ENCODE measurements at places on chromosomes 5 and 9.

GRCh38 chr9:69857828-69858227 is 37.2 kb downstream of the CFAP95 start:
- no peak for DNase-seq

DNA sequence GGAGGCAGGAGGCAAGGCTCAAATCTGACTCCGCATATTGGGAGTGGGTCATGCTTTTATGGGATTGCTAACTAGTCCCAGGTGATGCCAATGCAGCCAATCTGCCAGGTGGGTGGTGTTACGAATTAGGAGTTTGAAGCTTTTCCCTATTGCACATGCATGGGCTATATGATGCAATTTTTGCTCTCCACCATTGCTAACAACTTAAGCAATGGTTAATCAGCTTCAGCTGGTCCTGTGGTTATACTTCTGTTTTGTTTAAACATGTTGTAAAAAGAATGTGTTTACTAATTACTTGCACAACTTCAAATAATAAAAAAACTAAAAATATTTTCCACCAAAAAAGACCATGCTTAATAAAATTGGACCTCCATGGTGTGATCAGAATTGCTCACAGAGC is 55.7 kb downstream of the SHC3 start:
- no peak for DNase-seq

DNA sequence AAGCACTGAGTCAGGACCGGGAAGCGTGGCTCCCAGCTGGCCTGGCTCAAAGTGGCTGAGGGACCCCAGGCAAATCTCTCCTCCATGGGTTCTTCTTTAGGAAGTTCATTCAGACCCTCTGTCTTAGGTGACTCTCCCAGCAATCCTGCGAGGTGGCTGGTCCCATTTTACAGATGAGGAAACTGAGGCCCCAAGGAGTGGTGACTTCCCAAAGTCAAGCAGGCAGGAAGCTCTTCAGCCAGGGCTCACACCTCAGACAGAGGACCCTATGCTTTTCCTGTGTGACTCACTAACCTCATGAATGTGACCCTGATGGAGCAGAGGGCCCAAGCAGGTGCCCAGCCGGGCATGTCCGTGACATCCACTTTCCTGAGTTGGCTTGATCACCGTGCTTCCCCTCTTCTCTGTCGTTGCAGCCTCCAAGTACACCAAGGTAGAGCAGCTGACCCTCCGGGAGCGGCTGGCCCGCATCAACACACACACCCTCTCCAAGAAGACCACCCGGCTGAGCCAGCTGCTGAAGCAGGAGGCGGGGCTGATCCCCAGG is 36.5 kb downstream of the ARHGEF37 start:
- DNase-seq = peak; percentile 36

DNA sequence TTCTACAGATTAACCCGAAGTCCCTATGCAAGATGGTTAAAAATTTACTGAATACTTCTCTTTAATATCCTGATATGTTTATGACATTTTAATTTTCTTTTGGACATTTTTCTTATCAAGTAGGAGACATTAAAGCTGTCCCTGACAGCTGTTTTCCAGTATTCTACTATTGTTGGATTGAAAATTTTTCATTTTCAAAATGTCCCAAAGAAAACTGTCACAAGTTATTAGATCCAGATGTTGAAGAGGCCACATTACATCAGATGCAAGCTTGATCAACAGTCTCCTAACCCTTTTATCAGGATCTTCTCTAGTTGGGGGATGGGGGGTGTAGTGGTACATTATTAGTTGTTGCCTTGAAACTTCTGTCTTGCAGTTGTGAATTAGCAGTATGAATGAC is 1402.7 kb upstream of the DMAC1 start:
- DNase-seq = no peak

DNA sequence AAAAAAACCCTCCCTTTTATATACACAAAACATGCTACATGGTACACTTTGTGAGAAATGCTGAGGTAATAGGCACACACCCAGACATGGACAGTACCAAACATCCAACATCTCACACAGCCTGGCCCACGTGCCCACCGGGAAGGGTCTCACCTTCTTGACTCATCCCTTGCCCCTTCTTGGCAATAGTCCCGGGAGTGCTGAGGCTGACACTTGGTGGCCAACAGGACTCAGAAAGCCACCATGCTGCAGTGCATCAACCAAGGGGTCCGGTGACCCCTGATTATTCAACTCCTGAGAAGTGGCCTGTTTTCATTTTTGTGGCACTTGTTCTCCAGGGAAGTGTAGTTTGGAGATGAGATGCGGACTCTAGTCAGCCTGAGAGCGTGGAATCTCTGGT is 35.0 kb downstream of the ANGPTL2 start:
- DNase-seq = no peak

- DNase-seq = no peak
Observed at GRCh38 chr9:70079417-70080037, 35.9 kb downstream of the MAMDC2 start.

- no peak for DNase-seq
Observed at GRCh38 chr9:33133186-33133585, 34.0 kb downstream of the B4GALT1 start.

- DNase-seq = no peak
Observed at GRCh38 chr5:607541-608428, 4.4 kb upstream of the CEP72 start.

DNA sequence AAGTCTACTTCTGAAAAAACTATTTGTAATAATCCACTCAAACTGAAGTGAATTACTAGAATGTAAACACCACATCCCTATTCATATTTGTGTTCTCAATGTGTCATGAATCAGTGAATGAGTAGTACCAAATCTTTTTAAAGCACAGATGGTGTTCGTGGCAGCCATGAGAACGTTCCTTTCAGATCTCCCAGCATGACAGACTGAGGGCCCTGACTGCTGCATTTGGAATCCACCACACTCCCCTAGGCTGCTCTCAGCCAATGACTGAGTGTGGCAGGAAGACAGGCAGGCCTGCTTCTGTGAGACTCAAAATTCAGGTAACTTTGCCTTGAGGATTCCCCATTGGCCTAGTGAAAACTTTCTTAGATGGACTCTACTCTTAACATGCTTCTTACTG is 10.9 kb upstream of the JMY start:
- DNase-seq = no peak

DNA sequence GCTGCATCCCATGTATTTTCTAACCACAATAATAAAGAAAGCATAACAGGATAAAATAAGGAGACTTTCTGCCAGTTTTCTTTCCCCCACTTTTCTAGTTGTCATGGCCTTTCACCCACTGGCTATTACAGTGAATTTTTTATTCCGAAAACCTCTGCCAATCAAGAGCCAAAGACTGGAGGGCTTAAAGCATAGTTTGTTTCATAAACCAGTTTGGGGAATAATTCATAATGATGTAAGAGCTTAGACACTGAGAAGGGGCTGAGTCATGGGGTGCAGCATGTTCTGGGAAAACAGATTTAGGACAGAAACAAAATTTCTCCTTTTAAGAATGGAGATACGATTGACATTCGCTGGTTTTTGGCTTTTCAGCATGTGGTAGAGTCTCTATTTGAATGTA is 4.4 kb upstream of the GLIPR2 start:
- no peak for DNase-seq

GRCh38 chr5:124124711-124125229 is 612.8 kb downstream of the CSNK1G3 start:
- DNase-seq = no peak

- DNase-seq = no peak
Observed at GRCh38 chr5:28077291-28078240, 1039.2 kb upstream of the CDH9 start.

GRCh38 chr5:54135042-54135441 is 175.3 kb downstream of the ARL15 start:
- DNase-seq = peak; percentile 2

DNA sequence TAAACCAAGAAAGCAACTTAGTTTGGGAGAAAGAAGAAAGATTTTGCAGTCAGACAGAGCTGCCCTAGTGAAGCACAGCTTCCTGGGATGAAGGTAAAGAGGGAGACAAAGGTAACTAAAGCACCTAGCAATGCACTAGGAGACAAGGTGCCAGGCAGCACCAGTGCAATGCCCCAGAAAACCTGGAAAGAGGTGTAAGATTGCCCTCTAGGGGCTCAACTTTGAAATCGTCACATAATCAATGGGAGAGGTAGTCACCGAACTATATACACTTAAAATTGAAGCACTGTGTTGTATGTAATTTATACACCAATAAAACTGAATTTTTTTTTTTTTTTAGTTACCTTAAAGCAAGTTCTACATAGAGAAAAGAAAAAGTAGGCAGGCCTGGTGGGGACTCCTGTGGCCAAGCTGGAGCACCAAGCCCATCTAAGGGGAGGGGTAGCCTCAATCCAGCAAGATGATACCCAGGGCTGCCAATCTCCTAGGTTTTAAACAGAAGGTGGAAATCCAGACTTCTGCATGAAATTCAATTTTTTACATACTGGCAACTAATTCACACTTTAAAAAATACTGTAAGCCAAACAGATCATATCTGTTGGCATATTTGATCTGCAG is 48.2 kb downstream of the CDK5RAP2 start:
- peak; percentile 17 for DNase-seq

GRCh38 chr9:91937056-91937455 is 13.0 kb downstream of the ROR2 start:
- DNase-seq = no peak

- DNase-seq = no peak
Observed at GRCh38 chr5:15785531-15785981, 285.6 kb downstream of the FBXL7 start.

- no peak for DNase-seq
Observed at GRCh38 chr5:156396830-156397081, 69.8 kb downstream of the SGCD start.

DNA sequence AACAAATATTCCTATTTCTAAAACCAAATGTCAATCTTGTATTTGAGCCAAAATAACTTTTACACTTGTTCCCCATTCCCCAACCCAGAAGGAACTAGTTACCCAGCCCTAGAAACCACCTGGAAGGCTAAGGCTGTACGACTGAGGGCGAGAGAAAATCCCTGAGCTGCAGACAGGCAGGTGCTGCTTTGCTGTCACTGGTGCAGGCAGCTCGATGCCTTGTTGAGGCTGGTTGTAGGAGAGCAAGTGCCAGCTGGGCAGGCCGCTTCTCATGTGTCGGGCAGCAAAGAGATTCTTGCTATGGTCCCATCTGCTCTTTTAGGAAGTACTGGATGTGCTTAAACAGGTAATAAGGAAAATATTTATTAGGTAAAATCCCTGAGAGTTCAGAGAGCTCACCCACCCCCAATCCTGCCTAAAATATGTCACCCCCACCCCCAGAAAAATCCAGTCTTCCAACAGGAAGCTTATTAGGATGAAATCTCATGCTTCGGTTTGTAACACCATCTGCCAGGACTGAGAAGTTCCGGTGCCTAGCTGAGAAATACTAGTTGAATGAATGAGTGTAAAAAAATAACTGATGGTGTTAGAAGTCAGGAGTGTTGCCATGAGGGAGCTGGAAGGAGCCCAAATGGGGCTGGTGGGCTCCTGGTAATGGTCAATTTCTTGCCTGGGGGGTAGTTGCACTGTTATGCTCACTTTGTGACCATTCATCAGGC is 91.1 kb upstream of the DMRT1 start:
- DNase-seq = no peak

- DNase-seq = no peak
Observed at GRCh38 chr9:3553076-3553765, 27.4 kb upstream of the RFX3 start.

DNA sequence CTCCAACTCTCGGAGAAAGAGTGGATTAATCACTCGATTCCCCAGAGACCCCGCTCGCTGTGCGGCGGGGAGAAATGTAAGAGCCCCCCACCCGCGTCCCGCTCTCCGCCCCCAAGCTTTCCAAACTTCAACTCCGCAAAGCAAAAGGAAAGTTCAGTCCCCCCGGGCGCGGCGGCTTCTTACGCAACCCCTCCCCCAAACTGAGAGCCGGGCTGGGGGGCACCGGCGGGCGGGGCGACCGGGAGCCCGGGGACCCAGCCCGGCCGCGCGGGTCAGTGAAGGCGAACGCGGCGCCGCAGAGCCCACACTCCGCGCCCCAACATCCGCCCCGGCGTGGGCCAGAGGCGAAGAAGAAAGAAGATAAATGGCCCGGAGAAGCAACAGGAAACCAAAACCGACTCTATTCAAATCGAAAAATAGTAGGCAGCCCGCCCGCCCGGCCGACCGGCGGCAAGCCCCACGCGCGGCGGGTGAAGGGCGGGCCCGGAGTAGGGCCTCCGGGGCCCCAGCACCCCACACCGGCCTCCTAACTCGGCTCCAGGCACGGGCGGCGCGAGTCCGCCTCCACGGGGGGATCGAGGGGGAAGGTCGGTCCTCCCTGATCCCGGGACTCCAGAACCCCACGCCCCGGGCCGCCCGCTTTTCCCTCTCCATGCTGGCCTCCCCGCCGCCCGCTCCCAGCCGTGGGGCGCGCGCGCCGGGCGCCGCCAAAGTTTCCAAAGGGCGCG is 720 bp downstream of the NOTCH1 start:
- DNase-seq = no peak

DNA sequence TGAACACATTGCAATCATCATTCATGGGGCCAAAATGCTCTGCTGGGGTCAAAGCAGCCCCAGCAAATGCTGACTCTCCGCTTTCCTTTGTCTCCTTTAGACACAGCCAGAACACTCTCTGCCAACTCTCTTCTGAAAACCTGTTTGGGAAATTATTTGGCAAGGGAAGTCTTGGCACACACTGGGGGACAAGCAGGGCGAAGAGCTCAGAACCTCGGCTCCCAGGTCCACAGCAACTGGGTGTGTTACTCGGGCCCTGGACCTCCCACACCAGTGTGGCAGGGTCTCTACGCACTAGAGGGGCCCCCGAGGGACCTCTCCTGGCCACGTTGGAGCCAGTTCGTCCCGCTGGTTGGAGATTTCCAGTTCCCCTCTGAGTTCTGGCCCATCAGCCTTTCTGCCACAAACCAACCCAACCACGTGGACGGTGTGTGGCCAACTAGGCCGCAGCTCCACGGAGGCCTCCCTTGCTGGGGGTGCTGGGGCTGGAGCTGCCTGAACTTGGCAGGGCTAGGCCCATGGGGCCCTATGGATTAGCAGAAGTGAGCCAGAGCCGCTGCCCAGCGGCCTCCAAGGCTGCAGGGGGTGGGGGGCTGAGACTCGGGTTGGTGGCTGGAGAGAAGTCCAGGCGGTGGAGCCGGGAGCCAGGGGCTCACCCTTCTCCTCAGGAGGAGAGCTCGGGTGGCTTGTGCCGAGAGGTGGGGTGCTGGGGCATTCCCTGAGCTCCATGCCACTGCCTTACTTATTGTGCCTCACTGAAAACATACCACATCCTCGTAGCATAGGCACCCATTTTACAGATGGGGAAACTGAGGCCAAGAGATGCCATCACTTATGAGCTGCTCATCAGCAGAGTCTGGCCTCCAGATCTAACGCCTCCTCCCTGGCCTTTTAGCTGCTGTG is 46.8 kb upstream of the RNU6ATAC start:
- no peak for DNase-seq

- DNase-seq = no peak
Observed at GRCh38 chr5:35516271-35516670, 101.4 kb upstream of the SPEF2 start.

GRCh38 chr5:104569621-104570020 is 1007.0 kb upstream of the NUDT12 start:
- no peak for DNase-seq

Data from HT1080 (cell line).